Stimulated activated CD4-positive, alpha-beta T cell treated with anti-CD3 and anti-CD28 coated beads, Interleukin-15, amount 100 ng/mL, for 1 hour (primary cell): ENCODE measurements at places on chromosomes 6 and 20.

DNA sequence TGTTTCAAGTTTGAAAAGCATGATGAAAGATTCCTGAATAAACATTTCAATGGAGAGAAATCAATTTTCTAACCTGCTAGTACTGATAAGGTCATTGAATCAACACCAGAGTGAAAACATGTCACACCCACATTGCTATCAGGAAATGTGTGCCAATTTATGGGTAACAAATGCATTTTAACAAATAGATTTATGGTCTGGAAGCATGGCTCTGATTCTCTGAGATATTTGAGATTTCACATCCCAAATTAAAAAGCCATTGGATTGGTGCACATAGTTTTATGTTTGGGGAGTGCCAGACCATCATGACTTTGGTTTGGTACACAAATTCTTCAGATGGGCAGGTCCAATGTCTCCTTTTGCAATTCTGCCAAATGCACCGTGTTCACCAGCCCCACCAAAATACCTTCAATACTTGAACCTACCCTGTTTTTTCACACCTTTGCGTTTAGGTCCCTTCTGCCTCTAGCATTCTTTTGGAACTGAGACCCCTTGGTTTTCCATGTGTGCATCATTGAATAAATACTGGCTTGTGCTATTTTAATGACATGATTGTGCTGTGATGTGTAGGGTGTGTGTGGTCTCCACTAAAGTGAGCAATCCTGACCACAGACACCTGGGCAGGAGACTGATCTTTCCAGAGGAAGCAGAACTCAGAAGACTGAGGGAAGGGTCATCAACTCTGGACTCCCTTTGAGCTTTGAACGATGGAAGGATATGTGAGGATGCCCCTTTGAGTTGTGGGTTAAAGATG, 20.4 kb downstream of the IL20RA start:
- DNase-seq = no peak

DNA sequence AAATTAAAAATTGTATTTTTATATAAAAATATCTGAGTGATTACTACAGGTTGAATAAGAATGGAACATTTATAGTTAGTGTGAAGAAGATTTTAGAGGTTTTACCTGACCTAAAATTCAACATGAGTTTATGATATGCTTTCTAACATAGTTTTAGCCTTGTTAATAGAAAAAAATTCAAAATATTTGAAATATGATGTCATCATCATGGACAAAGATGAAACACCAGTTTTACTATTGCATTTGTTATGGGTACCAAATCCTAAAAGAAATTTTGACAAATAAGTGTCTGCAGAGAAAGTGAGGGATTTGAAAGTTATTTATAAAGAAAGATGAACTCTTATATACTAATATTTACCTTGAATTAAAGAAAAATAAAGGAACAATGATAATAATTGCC, 479.7 kb downstream of the TBC1D32 start:
- no peak for DNase-seq

DNA sequence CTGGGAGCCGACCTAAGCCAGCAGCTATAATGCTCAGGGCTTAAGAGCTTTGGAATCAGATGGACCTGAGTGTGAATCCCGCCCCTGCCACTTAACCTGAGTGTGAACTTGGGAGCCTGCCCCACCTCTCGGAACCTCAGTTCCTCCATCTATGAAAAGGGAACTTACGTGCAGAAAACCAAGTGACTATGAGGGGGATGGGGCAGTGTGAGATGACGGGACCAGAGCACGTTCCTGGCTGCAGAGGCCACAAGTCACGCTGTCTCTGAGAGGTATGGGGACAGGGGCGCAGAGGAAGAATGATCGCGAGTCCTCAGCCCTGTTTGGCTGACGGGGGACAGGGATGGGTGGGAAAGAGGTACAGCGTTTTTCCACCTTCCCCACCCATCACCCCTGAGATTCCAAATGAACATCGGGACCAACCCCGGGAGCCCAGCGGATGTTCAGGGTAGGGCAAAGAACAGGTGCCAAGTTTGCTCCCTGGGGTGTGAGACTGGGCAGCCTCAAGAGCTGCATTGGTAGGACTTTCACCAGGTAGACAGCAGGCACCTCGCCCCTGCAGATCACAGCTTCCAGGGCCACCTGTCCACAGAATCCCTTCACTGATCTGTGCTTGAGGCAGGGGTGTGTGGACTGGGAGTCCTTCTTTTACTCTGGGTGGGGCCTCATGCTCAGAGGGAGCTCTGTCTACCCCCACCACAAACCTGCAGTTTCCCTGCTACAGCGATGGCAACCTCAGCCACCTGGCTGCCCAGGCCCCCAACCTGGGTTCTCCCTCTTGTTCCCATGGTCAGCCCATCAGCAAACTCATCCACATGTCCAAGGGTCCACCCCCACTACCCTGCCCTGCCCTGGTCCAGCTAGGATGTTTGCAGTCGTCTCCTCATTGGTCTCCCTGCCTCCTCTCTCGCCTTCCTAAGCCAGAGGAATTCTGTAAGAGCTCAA, 85.8 kb downstream of the CEBPB start:
- DNase-seq = no peak

GRCh38 chr20:39983655-39984054, 705.4 kb downstream of the MAFB start:
- DNase-seq = no peak

- DNase-seq = no peak
Measured at GRCh38 chr6:43093436-43094289, 17.5 kb downstream of the PTK7 start.

- no peak for DNase-seq
Measured at GRCh38 chr6:89939144-89939543, 44.9 kb downstream of the GJA10 start.

- DNase-seq = no peak
Measured at GRCh38 chr20:34049897-34050695, 56.4 kb downstream of the RALY start.

DNA sequence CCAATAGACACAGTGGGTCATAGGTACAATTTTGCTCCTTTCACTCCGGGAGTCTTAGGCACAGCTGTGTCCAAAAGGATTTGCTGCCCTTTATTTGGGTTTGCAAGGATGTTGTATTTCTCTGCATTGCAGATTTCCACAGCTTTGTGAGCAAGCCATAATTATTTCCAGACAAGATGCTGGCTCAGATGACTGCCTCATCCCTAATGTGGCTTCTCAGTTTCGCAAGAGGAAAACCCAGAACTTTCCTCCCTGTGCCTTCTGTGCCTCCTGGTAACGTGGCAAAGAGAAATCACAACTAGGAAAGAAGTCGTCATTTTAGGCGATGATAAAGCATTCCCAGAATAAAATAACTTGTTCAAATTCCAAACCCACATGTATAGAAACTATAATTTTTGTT, 33.7 kb downstream of the FAM50B start:
- DNase-seq = no peak

GRCh38 chr6:22361576-22361975, 64.7 kb upstream of the PRL start:
- no peak for DNase-seq

GRCh38 chr6:136030131-136030530, 178.6 kb downstream of the PDE7B start:
- no peak for DNase-seq

DNA sequence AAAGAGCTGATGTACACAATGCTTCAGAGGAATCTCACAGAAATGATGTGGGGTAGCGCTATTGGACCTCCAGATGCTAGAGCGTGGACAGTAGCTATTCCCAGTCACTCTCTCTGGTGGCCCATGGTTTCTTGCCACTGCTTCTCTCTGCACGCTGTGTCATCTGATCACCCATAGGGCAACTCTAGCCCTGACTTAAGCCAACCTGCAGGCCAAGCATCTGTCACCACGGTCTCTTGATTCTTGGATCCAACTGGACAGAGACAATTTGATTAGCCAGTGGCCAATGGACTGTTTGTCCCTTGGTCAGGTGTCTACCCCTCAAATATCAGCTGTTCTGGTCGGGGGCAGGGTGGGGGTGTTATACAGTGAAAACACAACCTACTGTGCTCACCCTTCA, 42.4 kb upstream of the TRAF3IP2 start:
- no peak for DNase-seq
